Muscle of leg (tissue), 16 donors: ENCODE measurements at places on chromosomes 12 and 14.

DNA sequence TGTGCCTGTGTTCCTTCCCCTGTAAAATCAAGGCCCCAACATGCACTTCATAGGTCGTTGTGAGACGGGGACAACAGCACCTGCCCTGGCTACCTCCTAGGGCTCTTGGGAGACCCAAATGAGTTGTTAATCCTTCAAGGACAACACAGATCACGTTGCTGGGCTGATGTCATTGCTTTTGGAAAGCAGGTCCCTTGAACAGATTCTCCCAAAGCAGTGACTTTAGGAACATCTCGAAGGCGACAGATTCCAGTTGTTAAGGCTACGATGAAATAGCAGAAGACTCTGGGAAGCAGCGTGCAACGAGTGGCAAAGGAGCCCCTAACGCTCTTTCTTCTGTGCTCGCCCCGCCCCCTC, 26.2 kb upstream of the MAP1LC3B2 start:
- H3K4me3 ChIP-seq: peak overlapping the region; percentile 54
- no peaks in the 10 kb centered on the region for H3K36me3 ChIP-seq
- DNase-seq: no peak
- peaks cover 26% of the 10 kb centered on the region for H3K4me1 ChIP-seq
- no peaks in the 10 kb centered on the region for H3K27me3 ChIP-seq
- peak overlapping the region; percentile 85 for H3K27ac ChIP-seq

DNA sequence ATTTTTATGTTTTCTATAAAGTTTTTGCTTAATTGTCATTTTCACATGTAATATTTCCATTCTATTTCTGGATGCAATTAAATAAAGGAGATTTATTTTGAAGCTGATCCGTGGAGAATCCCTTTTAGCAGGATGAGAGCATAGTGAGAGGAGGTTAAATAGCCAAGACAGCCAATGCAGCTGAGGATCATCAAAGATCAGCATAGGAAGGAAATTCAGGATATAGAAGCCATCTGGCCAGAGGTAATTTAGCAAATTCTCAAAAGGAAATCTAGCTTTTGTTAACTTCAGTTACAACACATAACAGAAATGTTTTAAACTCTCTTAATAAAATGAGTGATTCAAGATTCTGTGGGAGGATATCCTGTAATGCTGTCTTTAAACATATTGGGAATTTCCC, 122.8 kb upstream of the PDE3A start:
- DNase-seq: peak; percentile 79
- no peaks in the 10 kb centered on the region for H3K27me3 ChIP-seq
- no peak overlapping the region for H3K27ac ChIP-seq

DNA sequence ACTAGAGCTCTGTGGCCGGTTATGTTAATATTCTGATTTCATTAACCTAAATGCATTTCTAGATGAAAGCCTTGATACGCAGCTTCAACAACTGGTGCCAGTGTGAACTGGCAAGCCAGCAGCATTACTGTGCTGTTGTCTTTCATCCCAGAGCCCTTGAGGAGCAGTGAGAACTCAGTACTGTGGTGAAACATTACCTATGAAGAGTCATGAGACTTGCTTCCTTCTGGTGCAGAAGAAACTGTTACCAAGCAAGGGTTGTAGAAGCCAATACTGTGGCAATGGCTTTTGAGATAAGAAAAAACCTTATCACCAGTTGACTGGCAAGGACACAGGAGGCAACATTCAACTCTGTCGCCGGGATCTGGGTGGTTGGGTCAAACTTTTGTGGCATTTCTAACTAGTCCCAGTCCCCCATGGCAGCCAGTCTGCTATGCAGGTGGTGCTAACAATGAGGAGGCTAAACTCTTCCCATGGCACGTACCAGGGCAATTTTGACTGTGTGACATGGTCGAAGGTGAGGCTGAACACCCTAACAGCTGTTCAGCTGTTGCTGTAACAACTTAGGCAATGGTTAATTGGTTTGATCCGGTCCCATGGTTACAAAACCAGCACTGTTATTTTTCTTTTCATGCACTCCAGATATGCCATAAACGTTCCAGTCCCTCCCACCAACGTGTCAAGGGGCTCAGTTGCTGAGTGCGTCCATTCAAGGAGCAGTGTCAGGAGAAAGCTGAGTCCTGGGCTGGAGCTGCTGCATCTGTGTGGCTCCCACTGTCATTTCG, 12.6 kb upstream of the LGALS3 start:
- H3K27ac ChIP-seq: no peak overlapping the region
- peaks cover 6% of the 10 kb centered on the region for H3K4me1 ChIP-seq
- H3K4me3 ChIP-seq: no peak overlapping the region
- DNase-seq: no peak
- H3K27me3 ChIP-seq: no peaks in the 10 kb centered on the region
- H3K36me3 ChIP-seq: no peaks in the 10 kb centered on the region

DNA sequence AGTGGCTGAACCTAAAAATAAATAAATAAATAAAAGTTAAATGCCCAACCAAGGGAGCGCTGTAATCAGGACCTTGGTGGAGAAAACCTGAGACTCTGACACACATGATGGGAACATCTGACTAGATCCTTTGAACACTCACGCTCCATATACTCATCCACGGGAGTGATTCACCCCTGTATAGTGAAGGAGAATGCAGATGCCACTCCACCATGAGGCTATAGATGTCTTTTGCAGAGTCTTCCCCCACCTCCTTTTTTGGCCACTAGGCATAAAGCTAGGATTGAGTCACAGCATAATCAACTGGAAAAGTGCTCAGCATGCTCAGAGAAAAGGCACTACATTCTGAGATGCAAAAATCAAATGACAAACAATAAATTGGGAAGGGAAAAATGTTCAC, 19.0 kb downstream of the ADAM20 start:
- no peak overlapping the region for H3K27ac ChIP-seq
- H3K36me3 ChIP-seq: no peaks in the 10 kb centered on the region
- H3K4me3 ChIP-seq: no peak overlapping the region
- no peaks in the 10 kb centered on the region for H3K27me3 ChIP-seq
- no peaks in the 10 kb centered on the region for H3K4me1 ChIP-seq

GRCh38 chr12:105983622-105984320, 155.0 kb downstream of the NUAK1 start:
- H3K27ac ChIP-seq: no peak overlapping the region
- H3K4me3 ChIP-seq: no peak overlapping the region
- no peaks in the 10 kb centered on the region for H3K36me3 ChIP-seq

- H3K4me3 ChIP-seq: no peak overlapping the region
- peak; percentile 47 for DNase-seq
Observed at GRCh38 chr12:22230280-22230794, 104.2 kb downstream of the ST8SIA1 start.

- DNase-seq: no peak
- H3K4me3 ChIP-seq: no peak overlapping the region
- H3K36me3 ChIP-seq: no peaks in the 10 kb centered on the region
- H3K27me3 ChIP-seq: no peaks in the 10 kb centered on the region
Observed at GRCh38 chr12:29050503-29050902, 98.6 kb upstream of the FAR2 start.

DNA sequence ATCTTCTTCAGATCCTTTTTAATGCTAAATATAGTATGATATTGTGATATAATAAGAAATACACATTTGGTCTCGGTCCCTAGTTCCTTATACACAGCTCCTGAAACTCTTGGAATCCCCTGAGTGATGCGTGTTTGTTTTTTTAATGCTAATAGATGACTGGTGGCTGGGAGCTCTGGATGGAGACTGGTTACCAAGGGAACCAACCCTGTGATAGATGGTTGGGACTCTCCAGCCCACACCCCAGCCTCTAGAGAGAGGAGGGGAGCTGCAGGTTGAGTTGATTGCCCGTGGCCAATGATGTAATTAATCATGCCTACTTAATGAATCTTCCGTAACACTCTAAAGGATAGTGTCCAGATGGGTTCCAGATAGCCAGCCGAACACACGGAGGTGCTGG, 140.6 kb downstream of the FBXL14 start:
- H3K27me3 ChIP-seq: no peaks in the 10 kb centered on the region
- no peak overlapping the region for H3K27ac ChIP-seq
- no peaks in the 10 kb centered on the region for H3K4me1 ChIP-seq
- H3K4me3 ChIP-seq: no peak overlapping the region
- H3K36me3 ChIP-seq: no peaks in the 10 kb centered on the region

DNA sequence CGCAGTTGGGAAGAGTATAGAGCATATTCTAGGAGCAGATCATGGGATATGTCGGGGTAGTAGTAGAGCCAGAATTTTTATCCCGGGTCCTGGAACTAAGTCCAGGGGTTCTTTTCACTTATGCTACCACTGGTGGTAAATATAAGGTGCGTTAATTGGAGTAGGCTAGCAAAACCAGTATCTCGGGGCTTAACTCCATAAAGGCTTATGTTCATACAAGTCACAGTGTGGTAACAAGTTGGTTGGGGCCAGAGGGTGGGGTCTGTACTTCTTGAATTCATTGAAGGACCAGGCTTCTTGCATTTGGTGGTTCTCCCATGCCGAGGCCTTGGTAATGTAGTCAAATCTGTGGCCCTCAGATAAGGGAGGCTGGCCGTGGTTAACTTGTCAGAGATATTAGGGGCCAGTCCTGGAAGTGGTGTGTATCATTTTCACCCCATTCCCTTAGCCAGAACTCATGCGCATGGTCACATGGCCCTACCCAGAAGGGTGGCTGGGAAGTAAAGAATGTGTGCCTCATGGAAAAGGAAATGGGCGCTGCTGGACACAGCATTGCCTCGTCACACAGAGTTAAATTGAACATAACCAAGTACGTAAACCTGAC, 1.5 kb upstream of the ZNF641 start:
- H3K27me3 ChIP-seq: no peaks in the 10 kb centered on the region
- DNase-seq: no peak

DNA sequence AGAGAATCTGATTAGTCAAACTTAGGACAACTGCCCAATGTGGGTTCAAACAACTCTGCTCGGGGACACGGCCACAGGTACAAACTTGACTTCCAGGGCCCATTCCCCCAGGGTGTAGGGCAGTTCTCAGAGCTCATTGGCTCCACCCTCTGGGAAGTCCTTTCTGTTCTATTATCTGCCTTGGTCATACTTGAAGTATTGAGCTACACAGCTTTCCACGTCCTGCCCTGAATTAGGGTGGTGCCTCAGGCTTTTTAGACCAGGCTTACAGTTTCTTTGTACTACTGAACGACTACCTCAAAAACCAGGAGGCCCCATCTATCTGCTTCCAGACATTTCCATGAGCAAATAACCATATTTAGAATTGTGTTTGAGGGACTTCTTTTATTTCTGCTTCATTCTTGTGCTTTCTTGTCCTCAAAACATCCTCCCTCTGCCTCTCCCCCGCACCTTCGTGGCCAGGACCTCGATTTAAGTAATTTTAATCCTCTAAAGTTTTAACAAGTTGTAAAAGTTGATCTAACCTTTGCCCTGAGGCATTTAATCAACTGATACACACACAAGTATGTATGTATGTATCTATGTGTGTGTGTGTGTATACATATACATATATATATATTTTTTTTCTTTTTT, 281.7 kb upstream of the AMIGO2 start:
- peak overlapping the region; percentile 53 for H3K27ac ChIP-seq
- DNase-seq: peak; percentile 16
- no peak overlapping the region for H3K4me3 ChIP-seq
- no peaks in the 10 kb centered on the region for H3K27me3 ChIP-seq
- no peaks in the 10 kb centered on the region for H3K36me3 ChIP-seq
- H3K4me1 ChIP-seq: no peaks in the 10 kb centered on the region

DNA sequence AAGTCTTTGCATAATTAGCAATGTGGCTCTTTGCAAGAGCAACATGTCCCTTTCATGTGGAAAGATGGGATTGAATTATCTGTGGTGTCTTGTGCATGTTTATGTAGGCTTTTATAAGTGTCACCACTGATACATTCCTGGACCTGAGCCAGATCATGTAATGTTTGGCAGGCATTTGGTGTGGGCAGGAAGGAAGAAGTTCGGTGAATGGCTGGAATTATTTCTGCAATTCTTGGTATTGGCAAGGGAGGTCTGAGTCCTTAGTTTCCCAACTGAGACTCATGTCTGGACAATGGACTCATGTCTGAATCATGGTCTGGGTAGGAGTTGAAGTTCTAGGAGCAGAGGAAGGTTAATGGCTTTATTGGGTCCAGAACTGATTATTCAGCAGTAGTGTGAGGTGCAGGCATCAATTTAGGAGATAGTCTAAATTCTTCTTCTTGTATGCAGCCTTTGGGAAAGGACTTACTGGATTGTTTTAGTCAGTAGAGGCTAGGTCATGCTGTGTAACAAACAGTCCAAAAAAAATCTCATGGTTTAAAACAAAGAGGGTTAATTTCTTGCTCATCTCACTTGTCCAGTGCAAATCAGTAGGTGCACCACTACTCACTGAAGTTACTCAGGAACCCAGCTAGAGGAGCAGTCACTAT, 186.5 kb upstream of the LHX5 start:
- H3K4me3 ChIP-seq: no peak overlapping the region
- H3K36me3 ChIP-seq: no peaks in the 10 kb centered on the region
- H3K4me1 ChIP-seq: no peaks in the 10 kb centered on the region
- H3K27ac ChIP-seq: no peak overlapping the region
- DNase-seq: no peak
- H3K27me3 ChIP-seq: peaks cover 2% of the 10 kb centered on the region

DNA sequence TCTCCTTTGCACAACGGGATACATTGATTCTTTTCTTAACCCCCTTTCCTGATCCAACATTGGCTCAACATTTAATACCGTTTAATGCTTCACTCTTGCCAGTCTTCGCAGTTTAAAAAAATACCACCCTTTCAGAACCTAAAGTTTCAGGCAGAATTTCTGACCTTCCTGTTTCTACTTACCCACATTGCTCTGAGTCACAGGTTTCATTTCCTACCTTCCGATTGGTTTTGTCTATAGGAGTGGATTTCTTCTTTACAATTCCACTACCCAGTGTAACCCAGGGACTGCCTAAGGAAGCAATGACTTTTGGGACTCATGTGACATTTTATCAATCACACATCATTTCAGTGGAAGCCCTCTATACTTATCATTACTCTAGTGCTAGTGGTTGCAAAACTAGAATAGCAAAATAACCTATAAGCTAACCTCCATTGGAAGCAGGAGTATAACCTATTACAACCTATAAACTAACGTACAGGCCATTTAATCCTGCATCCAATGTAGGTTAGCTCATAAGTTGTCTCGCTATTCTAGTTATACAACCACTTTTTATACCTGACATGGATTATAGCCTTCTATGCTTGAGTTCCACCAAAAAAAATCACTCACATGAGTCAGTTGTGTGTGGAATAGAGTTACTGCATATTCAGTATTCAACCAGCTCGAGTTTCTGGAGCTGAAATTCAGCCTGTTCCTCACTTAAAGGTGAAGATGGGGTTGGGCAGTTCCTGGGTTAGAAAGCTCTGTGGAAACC, 64.9 kb upstream of the KITLG start:
- no peak overlapping the region for H3K4me3 ChIP-seq
- H3K27me3 ChIP-seq: no peaks in the 10 kb centered on the region
- H3K27ac ChIP-seq: no peak overlapping the region

DNA sequence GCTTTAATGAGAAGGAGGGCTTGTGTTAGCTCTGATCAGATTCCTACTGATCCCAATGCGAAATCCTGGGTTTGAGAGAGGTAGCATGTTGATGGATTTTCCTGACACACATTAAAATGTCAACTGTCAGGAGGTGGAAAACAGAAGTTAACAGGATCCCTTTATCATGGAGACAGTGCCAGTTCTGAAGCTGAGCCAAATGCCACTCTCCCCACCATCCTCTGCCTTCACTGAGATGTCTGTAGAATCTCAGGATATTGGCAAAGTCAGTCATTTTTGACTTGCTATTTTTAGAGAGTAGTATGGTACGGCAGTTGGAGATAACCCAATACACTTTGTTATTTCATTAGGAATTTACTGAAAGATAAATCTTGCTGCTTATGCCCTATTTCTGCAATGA, 1816.2 kb upstream of the FLRT2 start:
- no peaks in the 10 kb centered on the region for H3K36me3 ChIP-seq
- no peaks in the 10 kb centered on the region for H3K4me1 ChIP-seq
- H3K27me3 ChIP-seq: no peaks in the 10 kb centered on the region
- no peak overlapping the region for H3K4me3 ChIP-seq
- H3K27ac ChIP-seq: no peak overlapping the region
